ENCODE measurements at places on chromosomes 1 and 21.

- no peak for DNase-seq
Observed at GRCh38 chr1:248778906-248779305, 23.3 kb upstream of the LYPD8 start.

DNA sequence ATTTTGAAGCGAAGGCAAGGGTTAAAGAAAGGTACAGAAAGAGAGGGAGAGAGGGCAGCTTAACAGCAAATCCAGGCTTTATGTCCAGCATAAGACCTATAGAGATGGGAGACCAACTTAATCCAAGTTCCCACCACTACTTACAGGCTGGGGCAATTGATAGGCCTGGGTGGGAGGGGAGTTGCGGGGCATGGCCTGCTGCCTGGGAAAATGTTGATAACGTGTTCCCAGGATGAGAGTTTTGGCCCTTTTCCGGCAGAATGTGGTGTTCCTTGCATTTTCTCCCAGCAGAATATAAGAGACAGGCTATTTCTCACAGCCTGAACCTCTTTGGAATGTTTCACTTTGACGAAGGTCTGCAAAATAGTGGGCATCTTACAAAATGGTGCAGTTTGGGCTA lies 34.9 kb upstream of the PLA2G5 start:
- no peak for DNase-seq

DNA sequence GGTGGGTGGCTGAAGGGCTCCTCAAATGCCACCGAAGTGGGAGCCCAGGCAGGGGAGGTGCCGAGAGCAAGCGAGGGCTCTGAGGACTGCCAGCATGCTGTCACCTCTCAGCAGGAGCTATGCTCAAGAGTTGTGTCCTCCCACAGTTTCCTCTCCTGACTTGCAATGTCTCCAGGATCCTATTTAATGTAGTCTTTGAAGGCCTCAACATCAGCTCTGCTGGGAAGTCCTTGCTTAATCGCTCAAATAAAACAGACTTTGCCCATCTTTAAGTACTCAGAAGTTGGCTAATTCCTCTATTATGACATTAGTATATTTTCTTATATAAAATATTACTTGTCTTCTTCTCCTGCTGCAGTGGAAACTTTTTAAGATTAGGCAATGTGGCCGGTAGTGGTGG lies 154.2 kb upstream of the NRIP1 start:
- DNase-seq: no peak

GRCh38 chr1:65066419-65066765 lies 81.6 kb upstream of the AK4 start:
- DNase-seq: no peak

DNA sequence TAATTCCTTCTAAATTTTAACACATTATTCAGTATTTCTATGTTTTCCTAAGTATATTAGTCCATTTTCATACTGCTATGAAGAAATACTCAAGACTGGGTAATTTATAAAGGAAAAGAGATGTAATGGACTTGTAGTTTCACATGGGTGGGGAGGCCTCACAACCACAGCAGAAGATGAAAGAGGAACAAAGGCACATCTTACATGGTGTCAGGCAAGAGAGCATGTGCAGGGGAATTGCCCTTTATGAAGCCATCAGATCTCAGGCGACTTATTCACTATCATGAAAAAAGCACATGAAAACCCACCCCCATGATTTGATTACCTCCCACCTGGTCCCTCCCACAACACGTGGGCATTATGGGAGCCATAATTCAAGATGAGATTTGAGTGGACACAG lies 15.6 kb downstream of the GBP5 start:
- DNase-seq: no peak

- DNase-seq: no peak
Observed at GRCh38 chr1:31708324-31708723, 4.5 kb upstream of the COL16A1 start.

DNA sequence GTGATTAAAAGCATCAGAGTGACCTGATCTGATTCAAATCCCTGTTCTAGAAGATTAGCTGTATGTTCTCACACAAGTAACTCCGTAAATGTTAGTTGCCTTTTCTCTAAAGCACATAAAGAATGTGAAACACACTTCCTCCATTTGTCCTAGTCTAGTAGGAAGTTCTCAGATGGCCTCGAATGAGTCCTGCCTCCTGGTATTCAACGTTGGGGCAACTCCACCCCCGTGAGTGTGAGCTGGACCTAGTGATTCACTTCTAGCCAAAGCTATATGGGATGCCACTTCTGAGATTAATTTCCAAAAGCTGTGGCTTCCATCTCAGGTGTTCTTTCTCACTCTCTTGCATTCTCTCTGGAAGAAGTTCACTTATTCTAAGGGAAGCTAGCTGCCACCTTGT lies 267.6 kb downstream of the GPATCH2 start:
- DNase-seq: no peak

GRCh38 chr1:79004916-79005315 lies 1.6 kb downstream of the ADGRL4 start:
- DNase-seq: no peak

DNA sequence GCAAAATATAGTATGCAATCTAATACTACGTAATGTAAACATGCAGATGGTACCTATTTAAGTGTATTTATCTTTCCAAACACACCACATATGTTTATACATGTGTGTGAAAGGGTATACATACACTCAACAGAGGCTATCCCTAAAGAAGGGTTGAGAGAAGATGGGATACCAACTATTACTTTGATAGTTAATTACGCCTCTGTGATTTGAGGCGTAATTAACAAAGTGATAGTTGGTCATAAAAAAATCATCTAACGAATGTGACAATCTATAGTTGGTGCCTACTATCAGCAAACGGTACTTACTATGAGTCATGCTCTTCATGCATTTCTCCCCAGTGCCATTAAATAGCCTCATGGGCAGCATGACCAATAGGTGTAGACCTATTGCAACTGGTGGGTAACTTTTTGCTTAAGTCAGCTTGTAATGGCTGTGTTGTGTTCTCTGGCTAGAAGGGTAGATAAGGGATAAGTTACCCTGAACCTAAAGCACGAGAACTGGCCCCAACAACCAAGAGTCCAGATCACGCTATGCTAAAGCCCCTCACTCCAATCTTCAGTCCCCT lies 15.3 kb downstream of the RCAN1 start:
- DNase-seq: no peak

- no peak for DNase-seq
Observed at GRCh38 chr1:209062863-209063262, 520.7 kb upstream of the CAMK1G start.

- DNase-seq: no peak
Observed at GRCh38 chr21:31554511-31555022, 104.9 kb upstream of the SOD1 start.

- DNase-seq: no peak
Observed at GRCh38 chr21:20459838-20460237, 538.4 kb upstream of the NCAM2 start.

GRCh38 chr1:203524152-203524551 lies 30.2 kb downstream of the OPTC start:
- DNase-seq: no peak

DNA sequence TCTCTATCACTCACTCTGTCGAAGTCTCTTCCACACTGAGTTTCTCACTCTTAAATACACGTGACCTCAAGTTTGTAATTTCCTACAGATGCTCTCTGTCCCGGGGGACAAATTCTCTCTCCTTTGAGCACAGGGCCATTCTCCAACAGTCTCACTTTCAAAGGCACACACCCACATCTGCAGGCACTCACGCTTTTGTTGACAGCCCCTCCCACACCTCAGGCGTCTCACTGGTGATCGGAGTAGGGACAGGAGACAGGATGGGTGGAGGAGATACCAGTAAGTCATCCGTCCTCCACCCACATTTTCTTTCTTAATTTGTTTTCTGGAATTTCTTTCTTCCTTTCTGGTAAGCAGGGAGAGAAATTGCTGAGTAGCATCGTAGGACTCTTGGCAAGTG lies 40.6 kb upstream of the GREM2 start:
- no peak for DNase-seq

GRCh38 chr1:204692325-204692840 lies 6.8 kb upstream of the LRRN2 start:
- no peak for DNase-seq

GRCh38 chr1:27547220-27548116 lies 56.5 kb downstream of the AHDC1 start:
- no peak for DNase-seq

DNA sequence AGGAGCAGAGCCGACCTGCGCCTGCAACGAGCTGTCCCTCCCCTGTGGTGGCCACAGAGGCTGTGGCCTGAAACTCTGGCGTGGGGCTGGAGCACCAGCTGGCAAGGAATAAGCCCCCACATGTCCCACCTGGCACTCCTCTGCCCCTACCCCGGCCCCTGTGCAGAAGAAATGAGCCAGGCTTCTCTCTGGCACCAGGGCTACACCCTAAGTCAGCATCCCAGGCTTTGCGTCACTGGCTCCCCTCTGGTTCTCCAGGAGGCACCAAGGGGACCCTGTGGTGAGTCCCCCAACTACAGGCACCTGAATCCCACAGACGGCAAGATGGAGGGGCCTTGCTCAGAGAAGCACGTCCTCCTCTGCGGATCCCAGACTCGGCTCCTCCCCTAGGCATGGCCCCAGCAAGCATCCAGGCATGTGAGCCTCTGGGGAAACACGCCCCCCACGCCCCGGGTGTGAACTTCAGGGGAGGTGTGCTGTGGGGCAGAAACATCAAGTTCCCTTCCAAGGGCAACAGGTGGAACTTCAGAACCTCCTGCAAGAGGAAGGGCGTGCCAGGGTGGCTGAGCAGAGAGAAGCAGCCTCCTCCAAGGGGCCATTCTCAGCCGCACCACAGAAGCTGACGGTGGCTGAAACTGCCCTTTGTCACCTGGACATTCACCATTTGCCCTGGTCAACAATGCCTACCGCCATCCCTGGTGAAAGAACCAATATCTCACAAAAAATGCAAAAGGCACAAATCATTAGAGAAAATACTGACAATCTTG lies 2.9 kb downstream of the KRTAP10-7 start:
- DNase-seq: no peak

DNA sequence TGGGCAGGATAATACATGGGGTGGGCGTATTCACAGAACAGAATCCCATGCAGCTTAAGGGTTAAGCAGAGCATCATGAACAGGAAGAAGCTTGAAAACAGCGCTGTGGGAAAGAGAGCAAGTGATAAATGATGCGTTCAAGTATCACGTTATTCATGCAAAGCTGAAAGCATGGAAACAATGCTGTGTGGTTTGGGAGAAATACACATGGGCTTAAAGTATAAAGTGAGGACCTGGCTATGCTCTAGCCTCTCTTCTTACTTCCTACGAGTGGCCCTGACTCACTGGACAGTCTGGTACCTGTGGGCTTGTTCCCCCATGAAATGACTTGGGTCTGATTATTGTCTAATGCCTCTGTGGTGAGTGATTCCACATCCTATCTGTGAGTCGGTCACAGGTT lies 25.7 kb downstream of the TMPRSS2 start:
- no peak for DNase-seq

DNA sequence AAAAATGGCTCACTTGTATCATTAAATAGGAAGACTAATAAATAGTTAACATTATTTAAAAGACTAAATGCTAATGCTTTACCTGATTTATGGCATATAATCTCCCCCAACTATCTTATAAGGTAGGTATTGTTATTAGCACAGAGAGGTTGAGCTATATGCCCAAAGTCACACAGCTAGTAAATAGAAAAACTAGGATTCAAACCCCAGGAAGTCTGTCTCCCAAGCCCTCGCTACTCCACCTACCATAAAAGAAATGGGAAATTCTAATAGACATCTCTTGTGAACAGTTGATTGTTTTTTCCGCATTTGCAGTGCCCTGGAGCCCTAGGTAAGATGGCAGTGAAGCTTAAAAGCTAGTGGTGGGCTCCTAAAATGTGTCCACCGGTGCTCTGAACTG lies 65.2 kb upstream of the SOD1 start:
- DNase-seq: no peak

DNA sequence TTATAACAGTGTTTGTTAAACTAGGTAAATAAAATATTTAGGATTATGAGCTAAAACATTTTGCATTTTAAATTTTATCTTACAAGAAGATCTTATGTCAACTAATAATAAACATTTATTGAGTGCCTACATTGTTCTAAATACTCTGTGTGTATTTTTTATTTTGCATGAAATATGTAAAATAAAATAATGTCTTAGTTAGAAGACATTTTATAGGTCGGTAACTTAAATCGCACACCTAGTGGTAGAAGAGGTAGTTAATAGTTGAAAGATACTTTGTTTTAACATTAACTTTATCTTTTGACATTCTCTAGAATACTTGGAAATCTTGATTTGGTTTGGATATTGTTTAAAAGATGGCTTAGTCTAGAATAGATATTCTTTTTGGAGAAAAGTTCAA lies 60.5 kb downstream of the RPS6KC1 start:
- no peak for DNase-seq

GRCh38 chr1:165204548-165204947 lies 152.0 kb downstream of the LMX1A start:
- DNase-seq: no peak

DNA sequence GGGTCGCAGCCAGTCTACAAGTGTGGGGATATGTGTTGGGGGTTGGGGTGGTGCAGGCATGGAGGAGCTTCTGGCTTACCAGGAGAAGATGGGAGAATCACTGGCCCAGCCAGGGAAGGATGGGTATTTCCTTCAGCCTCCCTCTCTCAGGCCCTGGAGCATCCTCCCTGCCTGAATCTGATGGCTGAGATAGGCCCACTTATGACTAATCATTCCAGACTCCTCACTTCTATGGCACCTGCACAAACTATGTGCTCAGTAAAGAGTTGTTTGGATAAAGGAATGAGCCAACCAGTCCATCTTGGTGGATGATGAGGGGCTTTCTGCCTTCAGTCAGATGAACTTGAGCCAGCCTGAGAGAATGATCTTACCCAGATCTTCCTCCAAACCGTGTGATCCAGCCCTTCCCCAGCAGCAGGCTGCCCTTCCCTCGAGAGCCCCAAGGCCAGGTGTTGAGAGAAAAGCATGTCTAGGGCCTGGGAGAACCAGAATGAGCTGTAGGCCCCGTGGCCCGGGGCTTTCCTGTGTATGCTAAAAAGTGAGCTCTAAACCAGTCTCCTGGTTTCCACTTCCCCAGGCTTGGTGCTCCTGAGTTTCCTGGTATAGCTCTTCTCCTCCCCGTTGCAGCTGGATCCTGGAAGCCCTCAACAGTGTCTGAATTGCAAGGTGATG lies 1.3 kb downstream of the GPA33 start:
- no peak for DNase-seq

GRCh38 chr1:187634940-187635339 lies 806.2 kb downstream of the PLA2G4A start:
- no peak for DNase-seq

DNA sequence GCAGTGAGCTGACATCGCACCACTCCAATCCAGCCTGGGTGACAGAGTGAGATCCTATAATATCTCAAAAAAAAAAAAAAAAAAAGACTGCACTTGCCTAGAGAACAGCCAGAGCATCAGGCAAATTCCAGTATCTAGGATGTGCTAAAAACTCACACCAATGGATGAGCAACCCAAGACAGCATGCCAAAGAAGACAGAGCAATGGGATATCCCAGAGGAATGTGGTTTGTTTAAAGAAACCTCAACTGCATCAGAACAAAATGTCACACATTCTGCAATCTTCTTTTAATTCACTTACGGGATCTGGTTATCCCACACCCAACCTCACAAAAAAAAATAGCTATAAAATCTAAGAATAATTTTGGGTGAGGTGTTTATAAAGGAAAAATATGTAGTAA lies 7.3 kb downstream of the KCNH1 start:
- no peak for DNase-seq

- DNase-seq: no peak
Observed at GRCh38 chr1:202623075-202623474, 87.2 kb downstream of the SYT2 start.

- no peak for DNase-seq
Observed at GRCh38 chr1:68198752-68199151, 33.6 kb downstream of the WLS start.

GRCh38 chr1:116569776-116570357 lies 959 bp downstream of the CD58 start:
- DNase-seq: no peak

GRCh38 chr1:247530785-247531184 lies 5.5 kb downstream of the OR2C3 start:
- no peak for DNase-seq
